AG04450 (cell line): ENCODE measurements at places on chromosomes 11 and 22.
A peak's percentile ranks its signal among the peaks of the same experiment; 100 is the strongest.

DNA sequence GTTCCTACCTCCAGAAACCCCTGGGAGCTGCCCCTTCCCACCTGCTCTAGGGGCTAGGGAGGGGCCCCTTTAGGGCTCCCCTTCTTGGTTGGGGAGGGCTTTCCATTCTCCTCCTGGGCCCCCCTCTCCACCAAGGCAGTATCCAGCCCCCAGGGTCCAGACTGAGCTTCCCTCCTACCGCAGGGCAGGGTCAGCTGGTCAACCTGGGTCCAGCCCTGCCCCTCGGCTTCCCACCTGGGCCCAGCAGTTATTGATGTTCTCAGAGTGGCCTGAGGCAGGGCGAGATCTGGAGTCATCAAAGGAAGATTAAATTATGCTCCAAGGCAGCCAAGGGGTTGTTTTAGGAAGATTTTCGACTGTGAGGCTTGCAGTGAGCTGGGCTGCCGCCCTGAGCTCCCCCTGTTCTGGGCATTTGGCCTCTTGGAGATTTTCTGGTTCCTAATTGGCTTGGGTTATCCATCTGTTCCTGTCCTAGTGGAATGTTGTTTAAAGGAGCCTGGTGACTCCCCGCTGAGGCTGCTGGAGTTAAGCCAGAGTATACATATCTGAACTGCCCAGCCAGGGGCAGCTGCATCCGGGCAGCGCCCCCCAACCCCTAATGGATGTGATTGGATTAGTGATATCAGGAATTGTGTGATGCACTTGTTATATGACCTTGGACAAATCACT lies 1.8 kb upstream of the SLC22A8 start:
- no peak for DNase-seq

DNA sequence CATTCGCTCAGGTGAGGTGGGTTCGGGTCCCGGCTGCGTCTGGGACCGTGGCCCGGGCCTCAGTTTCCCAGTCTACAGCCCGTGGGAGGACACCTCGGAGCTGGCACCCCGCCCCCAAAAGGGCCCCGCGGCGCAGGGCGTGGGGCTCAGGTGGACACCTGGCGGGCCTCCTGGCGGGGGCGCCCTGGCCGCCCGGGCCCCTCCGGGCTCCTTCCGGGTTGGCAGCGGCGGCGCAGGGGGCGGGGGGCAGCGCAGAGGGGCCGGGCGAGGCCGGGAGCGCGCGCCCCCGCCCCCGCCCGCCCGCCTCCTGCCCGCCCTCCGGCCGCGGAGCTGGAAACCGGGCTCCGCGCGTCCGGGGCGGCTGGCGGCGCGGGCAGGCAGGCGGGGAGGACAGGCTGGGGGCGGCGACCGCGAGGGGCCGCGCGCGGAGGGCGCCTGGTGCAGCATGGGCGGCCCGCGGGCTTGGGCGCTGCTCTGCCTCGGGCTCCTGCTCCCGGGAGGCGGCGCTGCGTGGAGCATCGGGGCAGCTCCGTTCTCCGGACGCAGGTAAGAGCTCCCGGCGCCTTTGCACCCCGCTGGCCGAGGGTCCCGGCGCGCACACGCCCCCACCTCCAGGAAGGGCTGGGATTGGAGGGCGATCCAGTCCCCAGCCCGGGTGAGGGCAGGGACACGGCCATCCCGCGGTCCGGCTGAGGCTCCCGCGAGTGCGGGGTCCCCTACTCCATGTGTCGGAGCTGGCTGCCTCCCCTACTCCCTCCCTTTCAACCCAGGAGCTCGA lies at the start of gene EMID1:
Gene EMID1, plus strand, starts transcription at position 303 of the 778 bp plus-strand sequence. Its CDS starts 143 bp downstream, at position 446.
- no peak for DNase-seq

DNA sequence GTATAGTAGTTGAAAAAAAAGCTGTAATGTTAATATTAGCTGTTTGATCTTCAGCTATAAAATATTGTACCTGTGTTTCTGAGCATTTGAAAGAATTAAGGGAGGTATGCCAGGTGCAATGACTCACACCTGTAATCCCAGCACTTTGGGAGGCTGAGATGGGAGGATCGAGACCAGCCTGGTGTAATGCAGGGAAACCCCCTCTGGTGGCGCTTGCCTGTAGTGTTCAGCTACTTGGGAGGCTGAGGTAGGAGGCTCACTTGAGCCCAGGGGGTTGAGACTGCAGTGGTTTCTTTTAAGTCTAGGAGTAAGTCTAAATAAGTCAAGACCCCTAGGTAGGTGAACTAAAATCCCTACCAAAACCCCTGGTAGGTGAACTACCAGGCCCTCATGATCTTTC lies 37.1 kb downstream of the TAF1D start:
- DNase-seq: no peak

DNA sequence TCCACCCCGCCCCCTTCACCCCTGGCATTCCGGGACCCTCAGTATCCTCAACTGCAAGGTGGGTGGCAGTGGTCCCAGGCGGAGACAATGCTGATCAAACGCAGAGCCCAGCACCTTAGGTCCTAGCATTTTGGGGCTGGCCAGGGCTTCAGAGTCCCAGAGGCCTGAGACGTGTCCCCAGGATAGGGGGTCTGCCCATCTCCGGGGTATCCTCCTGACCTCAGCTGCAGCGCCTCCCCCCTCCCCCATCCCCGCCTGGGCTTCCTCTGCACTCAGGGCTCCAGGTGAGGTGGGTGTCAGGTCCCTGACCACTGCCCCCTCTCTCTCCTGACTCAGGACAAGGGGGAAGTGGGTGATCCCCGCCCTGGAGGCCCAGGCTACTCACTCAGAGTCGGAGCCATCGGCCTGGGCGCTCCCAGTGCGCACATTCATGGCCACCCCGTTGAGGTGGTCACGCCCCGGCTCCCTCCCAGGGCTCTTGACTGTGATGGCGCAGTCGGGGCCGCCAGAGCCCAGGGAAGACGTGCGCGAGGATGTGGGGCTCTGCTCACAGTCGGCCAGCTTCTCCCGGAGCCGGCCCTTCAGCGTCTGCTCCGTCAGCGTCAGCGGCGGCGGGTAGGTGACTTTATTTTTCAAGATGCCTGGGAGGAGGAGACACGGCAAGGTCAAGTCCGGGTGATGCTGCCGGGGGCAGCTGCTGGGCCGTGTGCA lies 28.3 kb downstream of the TRMU start:
- DNase-seq: no peak

DNA sequence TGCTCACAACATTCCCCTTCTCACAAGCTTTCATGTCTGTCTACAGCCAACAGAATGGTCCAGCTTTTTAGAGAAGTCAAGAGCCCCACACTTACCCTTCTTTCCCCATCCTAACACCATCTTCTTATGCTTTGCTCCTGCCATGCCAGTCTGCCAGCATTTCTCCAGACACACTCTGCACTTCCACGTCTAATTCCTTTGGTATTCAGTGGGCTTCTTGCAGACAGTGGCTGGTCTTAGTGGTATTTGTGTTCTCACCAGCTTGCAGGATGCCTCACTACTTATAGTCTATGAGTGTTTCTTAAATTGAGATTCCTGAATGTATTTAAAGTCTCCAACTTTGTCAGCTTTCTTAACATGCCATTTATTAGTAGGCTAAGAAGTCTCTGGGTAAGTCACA lies 154.4 kb downstream of the BBOX1 start:
- no peak for DNase-seq

DNA sequence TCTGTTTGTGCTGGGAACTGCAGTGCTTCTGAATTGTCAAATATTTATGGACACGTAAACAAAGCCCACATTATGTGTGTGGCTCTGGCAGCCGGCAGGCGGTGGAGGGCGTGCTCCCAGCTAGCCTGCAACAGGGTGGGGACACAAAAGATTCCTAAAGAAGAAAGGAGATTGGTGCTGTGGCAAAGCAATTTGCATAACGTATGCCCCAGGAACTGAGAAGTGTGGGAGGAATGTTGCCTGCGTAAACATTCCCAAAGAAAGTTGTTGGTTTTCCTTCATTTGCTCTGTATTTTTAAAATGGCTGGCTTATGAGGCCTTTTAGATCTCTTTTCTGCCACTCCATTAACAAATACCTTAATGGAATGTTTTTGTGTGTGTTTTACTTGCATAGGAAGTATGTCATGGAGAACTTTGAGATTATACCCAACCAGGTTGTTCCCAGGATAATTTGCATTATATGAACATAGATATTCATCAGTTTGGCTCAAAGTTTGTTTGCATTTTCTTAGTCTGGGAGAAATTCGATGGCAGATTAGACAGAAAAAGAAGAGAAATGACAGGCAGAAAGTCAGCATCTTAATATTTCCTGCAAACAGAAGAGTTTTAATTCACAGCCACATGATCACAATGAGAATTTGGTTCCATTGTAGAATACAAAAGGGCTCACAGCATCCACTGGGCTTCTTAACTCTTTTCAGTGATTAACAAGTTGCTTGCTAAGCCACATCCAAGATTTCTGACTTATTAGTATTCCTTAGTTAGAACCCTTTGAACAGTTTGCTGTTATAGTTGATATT lies 41.8 kb upstream of the DLAT start:
- DNase-seq: peak; percentile 10

GRCh38 chr11:75982309-75982708 lies 167.3 kb downstream of the UVRAG start:
- DNase-seq: no peak

- no peak for DNase-seq
Observed at GRCh38 chr11:60918939-60919265, 4.9 kb downstream of the TMEM109 start.

- no peak for DNase-seq
Observed at GRCh38 chr11:45405916-45406670, 120.0 kb upstream of the SYT13 start.

GRCh38 chr22:44709881-44710392 lies 7.9 kb downstream of the PRR5 start:
- DNase-seq: no peak

- no peak for DNase-seq
Observed at GRCh38 chr22:31144223-31144622, 3.9 kb upstream of the PLA2G3 start.

DNA sequence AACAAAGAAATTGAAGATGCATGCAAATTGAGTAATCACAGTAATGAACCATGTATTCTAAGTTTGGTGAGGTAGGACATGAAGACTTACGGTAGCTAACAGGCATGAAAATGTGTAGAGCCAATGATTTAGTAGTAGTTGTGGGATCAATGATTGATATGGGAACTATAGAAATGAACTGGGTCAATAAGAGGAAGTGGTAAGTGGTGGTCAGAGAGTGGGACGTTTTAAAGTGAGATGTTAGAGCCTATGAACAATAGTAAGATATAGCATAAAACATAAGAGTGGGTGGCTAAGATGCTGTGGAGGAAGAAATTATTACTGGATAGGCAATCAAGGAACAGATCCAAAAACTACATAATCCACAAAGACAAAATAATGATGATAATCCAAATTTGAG lies 45.0 kb downstream of the DLG2 start:
- no peak for DNase-seq

DNA sequence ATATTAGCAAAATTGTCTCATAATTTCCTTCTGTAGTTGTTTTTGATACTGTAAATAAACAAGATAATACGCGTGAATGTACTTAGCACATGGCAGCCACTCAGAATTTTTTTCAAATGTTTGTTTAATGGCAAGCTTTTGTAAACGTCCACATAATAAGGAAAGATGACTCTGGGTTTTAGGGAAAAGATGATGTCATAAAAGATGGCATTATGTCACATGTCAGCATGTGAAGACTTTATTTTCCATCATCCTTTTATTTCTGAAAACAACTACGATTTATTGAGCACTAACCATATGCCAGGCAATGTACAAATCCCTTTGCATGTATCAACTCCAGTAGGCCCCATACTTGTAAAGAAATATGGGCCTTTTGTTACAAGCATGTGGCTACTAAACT lies 139.9 kb downstream of the C11orf91 start:
- DNase-seq: no peak

GRCh38 chr11:119169282-119169719 lies 776 bp downstream of the NLRX1 start:
- DNase-seq: no peak

DNA sequence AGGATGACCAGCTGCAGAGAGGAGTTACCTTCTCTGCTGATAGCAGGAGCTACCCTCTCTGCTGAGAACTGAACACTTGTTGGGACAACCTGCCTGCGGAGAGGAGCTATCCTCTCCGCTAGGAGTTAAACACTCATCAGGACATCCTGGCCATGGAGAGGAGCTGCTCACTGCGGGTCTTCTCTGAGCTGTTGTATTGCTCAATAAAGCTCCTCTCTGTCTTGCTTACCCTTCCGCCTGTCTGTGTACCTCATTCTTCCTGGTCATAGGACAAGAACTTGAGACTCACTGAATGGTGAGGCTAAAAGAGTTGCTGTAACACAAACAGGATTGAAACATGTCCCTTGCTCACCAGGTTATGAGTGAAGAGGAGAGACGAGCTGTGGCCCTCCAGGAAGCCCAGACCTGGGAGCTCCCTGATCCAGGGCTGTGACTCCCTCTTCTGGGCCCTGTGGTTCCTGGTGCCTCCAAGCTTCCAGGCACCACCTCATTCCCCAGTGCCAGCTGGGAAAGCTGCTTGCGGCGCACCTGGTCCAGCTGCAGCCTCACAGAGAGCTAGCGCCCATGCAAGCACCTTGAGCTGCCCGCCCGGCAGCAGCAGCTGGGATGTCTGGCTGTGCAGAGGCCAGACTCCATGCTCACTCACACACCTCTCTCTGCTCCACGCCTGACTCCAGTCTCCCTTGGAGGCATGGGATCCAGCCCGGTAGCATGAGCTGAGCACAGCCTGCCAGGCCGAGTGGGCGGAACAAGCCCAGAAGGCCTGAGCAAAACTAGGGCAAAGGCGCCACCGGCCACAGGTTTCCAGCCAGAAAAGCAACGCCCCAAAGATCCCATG lies 50.5 kb downstream of the RAB30 start:
- no peak for DNase-seq

- no peak for DNase-seq
Observed at GRCh38 chr11:125333354-125334073, 162.6 kb downstream of the FEZ1 start.
